ENCODE measurements at places on chromosomes 4 and X.

- no peak for DNase-seq
Measured at GRCh38 chr4:76156635-76157034, 8.4 kb upstream of the NUP54 start.

- DNase-seq = no peak
Measured at GRCh38 chr4:32462944-32463343, 1742.8 kb downstream of the PCDH7 start.

DNA sequence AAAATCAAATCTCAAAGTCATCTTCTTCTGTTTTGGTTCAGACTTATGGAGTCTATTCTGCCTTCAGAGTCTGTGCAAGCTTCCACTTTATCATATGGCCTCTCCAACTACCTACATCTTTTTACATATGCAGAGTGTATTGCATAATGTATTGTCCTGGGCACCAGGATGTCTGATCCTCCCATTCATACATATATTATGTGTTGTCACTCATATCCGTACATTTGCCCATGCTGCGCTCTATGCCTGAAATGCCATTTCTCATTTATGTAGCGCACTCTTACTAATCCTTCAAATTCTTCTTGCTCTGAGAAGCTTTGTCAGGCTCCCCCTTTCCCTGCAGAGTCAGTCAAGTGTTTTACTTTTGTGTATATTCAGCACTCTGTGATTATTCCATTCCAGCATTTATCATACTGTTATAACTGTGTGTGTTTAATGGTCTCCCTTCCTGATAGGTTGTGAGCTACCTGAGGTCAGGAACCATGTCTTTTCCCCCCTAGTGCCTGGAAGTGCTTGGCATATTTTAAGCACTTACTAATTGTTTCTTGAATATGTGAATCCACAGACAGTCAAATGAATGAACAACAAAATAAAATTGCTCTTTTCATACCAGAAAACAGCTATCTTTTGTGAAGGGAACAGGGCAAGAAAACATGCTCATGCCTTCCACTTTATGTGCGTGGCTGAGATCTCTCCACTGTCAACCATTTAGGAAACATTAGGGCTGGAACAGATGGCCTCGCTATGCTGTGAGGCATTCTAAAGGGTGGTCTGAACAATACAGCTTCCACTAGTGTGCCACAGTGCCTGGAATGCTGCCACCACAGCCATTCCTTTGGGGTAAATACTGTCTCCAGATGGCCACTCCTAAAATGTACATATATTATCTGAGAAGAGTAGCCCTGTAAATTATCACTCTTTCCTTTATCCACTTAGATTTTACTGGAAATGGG, 81.8 kb downstream of the GLUD2 start:
- no peak for DNase-seq

GRCh38 chr4:161320377-161320776, 843.4 kb downstream of the FSTL5 start:
- no peak for DNase-seq

- DNase-seq = no peak
Measured at GRCh38 chr4:2599304-2599654, 62.8 kb downstream of the FAM193A start.

DNA sequence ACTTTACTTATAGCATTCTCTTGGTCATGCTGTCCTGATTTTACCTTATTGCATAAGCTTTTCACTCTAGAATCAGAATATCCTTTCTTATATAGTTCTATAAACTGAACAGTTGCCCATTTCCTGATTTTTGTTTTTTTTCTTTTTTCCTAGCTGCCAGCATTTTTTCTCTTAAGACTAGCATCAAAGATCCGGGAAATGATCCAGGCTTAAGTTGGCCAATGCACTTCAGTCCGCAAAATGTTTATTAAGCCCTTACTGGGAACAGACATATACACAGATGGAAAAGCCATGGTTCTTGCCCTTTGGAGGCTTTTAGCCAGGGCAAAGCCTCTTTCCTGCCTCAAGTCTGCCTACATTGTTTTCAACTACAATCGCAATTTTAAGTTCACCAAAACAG, 10.1 kb upstream of the BMP2K start:
- no peak for DNase-seq

DNA sequence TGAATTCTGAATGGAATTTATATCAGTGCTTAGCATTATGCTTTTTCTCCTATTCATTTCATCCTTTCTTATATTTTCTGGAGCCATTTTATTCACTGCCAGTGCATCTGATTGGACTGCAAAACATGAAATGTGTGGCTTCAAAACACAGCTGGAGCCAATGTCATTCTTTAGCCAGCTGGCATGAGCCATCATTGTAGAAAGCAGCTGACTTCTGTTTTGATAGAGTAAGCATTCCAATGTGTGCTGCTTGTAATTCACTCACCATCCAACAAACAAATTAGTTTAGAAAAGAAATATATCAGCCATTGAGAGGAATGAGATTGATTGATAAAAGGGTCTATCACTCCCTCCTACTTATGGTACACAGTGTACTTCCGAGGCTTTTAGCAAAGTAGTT, 2616.0 kb downstream of the ARAP2 start:
- no peak for DNase-seq

DNA sequence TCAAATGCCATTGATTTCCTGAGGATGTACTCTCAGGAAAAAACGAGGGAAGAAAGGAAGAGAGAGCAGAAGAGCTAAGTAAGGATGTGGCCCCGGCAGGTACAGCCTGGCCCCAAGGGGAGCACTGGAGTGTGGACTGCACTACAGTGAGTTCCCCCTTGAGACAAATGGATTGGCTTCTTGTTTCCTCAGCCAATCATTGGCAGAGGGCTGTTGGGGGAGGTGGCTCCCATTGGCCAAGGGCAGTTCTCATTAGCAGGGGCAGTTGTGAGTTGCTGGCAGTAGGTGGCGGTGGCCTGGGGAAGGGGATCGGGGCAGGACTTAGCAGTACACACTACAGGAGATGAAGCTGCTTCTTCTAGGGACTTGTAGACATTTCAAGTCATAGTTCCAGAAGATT, 24.1 kb upstream of the OCIAD2 start:
- no peak for DNase-seq

GRCh38 chrX:100939333-100939732, 10.6 kb upstream of the XKRX start:
- no peak for DNase-seq

DNA sequence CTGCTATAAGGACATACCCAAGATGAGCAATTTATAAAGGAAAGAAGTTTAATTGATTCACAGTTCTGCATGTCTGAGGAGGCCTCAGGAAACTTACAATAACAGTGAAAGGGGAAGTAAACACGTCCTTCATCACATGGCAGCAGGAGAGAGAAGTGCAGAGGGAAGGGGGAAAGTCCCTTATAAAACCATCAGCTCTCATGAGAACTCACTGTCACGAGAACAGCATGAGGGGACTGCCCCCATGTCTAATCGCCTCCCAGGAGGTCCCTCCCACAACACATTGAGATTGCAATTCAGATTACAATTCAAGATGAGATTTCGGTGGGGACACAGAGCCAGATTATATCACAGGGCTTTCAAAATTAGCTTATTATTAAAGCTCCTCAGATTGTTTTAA, 209.5 kb upstream of the PPP3CA start:
- DNase-seq = no peak

- no peak for DNase-seq
Measured at GRCh38 chr4:136768213-136768924, 763.9 kb downstream of the PCDH18 start.

DNA sequence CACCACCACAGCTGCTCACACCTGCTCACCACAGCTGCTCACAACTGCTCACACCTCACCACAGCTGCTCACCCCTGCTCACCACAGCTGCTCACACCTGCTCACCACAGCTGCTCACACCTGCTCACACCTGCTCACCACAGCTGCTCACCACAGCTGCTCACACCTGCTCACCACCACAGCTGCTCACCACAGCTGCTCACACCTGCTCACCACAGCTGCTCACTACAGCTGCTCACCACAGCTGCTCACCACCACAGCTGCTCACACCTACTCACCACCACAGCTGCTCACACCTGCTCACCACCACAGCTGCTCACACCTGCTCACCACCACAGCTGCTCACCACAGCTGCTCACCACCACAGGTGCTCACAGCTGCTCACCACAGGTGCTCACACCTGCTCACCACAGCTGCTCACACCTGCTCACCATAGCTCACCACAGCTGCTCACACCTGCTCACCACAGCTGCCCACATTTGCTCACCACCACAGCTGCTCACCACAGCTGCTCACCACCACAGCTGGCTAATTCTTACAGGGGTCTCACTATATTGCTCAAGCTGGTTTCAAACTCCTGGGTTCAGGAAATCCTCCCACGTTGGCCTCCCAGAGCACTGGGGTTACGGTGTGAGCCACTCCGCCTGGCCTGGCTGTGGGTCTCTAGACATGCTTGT, 30.4 kb upstream of the CPLX1 start:
- no peak for DNase-seq
